ENCODE measurements at places on chromosomes 4 and X.

GRCh38 chr4:38891051-38891983, 23.7 kb downstream of the FAM114A1 start:
- no peak for DNase-seq

DNA sequence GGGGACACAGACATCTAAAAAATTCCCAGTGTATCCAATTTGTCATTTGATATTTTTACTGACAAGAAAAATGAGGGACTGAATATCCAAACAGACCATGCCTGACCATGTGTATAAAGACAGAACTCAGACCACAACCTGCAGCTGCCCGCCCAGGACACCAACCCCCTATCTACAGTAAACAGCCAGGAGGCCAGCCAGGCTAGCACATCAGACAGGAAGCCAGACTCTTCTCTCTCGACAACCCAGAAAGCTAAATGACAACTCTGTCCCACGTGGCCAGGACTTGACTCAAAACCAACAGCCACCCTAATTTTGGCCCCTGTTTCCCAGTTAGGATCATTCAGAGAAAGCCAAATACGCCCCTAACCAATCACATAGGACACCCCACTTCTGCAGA, 15.1 kb downstream of the AFAP1 start:
- DNase-seq: no peak

DNA sequence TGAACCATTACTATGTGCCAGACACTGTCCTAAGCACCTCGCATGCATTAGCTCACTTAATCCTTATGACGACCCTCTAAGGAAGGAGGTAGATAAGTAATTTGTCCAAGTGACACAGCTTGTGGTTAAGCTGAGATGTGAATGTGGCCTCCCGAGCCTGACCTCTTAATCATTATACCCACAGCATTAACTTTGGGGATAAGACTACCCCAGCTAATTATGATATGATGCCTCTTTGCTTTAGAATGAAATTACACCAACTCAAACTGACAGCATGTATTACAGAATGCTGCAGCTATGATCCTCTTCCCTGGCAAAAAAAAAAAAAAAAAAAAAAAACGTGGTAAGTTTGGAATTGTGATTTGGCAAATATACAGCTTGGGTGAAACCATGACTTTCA, 53.5 kb downstream of the APBB2 start:
- DNase-seq: peak; percentile 43

GRCh38 chr4:179625406-179625805, 2183.2 kb upstream of the AGA start:
- peak; percentile 67 for DNase-seq

- peak; percentile 18 for DNase-seq
These were observed 472.6 kb upstream of the CPEB2 start for GRCh38 chr4:14529653-14530052.

DNA sequence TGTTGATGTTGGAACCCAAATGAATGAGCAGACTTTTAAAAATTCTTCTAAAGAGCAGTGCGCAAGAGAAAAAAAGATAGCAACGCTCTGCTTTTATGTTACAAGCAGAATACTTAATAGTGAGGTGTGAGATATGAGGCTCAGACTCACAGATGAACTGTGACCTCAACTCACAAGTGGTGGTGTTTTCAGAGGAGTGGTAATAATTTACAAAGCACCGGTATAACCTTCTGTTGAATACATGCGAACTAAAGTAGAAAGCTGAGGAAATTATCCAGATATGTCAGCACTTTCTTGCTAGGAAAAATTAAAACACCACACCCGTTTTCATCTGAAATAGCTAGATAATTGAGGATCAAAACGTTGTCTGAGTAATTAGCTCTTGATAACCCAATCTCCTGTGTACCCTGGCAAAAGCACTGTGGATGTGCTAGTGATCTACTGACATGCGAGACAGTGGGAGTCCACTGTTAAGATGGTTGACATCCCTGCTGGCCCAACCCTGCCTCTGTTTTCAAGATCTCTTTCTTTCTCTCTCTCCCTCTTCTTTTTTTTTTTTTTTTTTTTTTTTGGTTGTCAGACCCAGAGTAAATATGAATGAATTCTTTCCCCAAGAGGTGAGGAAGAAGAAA, 6.9 kb upstream of the TLL1 start:
- no peak for DNase-seq

GRCh38 chr4:145380123-145380522, 101.5 kb upstream of the SMAD1 start:
- peak; percentile 68 for DNase-seq

DNA sequence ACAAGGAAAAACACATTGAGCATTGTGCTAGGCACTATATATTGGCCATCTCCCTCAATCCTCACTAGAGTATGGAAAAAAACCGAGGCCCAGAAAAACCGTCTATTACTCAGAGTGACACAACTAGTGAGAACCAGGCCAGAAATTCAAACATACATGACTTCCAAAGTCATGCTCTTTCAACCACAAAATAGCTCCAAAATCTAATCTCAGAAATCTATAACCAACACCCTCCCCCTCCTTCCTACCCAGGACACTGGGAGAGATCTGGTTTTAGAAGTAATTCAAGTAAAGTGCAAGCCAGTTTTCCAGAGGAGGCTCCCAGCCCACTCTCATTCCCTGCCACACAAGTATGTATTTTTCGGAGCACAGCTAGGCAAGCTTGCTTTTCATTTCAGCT, 7.6 kb downstream of the HS3ST1 start:
- DNase-seq: no peak

- peak; percentile 78 for DNase-seq
These were observed 187.6 kb downstream of the RAPGEF2 start for GRCh38 chr4:159290321-159291030.

DNA sequence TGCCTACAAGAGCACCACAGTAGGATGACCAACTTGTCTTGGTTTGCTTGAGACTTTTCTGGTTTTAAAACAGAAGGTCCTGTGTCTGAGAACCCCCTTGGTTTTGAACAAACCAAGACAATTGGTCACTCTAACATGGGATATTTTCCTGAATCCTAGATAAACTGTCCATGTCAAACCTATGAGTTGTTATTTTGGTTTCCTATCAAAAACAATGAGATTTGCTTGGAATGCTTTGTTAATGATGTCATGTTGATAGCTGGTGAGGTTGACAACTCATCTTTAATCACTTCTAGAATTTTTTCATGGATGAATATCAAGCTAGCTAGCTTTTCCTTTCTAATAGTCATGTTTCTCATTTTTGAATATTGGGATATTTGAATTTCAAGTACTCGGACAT, 518.3 kb upstream of the ARX start:
- DNase-seq: no peak

Measured in epithelial cell of esophagus (primary cell).